Sigmoid colon (tissue), 7 donors: ENCODE measurements at places on chromosomes 1 and 21. TPM values are rescaled to one million over a fixed set of nuclear protein-coding genes. Genes with fewer than 3 reads are reported as not detected.

Gene CRYBG2
- 0.55 TPM for total RNA-seq

- no peak for DNase-seq
Observed at GRCh38 chr1:184388971-184389370, 2.1 kb downstream of the C1orf21 start.

DNA sequence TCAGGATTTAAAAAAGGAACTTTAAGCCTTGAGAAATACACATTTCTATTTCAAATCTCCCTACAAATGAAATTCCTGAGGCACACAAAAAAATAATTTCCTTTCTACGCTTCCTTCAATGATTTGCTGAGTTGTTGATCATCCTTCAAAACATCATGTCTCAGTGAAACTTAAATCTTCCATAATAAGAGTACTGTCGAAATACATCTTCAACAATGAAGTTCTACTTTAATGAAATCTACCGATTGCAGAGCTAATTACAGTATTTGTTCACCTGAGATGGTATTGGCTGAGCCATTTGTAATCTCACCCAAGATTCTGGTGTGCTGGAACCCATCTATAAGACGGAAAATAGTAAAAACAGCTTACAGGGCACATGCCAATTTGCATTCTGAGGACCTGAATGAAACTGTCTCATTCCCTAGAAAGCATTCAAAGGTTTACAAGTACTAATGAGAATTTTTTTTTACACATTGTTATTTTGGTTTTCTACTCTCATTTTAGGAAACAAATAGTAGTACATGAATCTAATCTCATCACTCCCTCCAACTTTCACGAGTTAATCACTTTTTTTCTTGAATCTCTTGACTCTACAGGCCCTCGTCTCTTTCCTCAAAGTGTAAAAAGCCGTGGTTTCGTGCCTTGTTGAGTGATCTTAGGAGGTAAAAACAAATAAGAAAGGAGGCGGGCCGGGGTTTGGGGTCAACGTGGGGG, 1.1 kb downstream of the CHML start:
- DNase-seq, result no peak

- DNase-seq, result no peak
Observed at GRCh38 chr1:26161415-26162219, 2.7 kb downstream of the FAM110D start.

- no peak for DNase-seq
Observed at GRCh38 chr1:183209533-183210158, 23.6 kb downstream of the LAMC2 start.

- DNase-seq, result no peak
Observed at GRCh38 chr21:18373606-18374005, 30.0 kb downstream of the TMPRSS15 start.

- DNase-seq, result no peak
Observed at GRCh38 chr1:232845406-232845955, 40.3 kb downstream of the MAP10 start.

Gene SERPINC1
- total RNA-seq, result not detected

DNA sequence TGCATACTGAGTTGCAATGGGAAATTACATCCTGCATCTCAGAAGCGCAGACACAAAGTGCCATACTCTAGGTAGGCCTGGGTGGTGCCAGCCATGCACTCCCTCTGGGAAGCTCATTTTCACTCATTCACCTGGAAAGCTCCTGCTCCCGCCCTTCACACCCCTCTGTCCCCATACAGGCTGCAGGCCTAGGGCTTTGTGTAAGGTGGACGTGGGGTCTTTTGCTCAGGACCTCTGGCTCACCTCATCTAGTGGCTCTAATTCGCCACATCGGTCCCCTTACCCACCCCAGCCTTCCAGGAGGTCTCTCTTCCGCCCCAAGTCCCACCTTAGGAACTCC, 751 bp downstream of the MRPS15 start:
- DNase-seq, result no peak

DNA sequence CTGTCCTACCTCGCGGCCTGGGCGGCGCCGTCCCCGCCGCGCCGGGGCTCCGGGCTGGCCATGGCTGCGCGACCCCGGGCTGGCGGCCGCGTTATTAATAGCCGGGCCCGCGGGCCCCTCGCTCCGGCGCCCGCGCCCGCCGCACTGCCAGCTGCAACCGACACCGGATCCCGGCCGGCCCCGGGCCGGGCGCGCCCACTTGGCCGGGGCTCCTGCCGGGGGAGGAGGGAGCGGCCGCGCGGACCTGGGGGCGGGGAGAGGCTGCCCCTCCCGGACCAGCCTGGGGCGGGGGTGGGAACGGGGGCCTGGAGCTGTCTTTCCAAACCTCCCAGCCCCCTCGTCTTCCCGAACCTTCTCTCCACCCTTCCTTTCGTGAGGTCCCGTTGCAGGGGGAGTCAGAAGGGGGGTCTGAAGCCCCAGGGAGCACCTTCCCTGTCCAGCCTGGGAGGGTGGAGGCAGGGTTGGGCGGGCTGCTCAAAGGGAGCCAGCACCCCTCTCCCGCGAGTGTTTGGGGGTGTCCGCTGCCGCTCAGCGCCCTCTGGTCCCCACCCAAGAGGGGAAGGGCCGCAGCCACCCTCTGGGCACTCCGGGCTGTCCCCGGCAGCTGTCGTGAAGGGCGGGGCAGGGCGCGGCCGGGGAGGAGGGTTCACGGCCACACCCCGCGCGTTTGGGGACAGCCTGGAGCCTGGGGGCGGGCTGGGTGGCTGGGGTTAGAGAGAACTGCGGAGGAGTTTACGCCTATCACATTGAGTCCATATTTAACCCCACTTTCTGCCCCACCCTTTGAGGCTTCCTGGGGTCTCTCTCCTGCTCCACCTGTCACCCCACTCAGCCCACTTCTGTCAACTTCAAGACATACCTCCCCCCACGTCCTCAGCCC, at the start of gene SYNC:
SYNC (minus strand) TSS at position 172 of the 880 bp plus-strand sequence; CDS start at position 62, 110 bp downstream.
- peak; percentile 78 for DNase-seq

- no peak for DNase-seq
Observed at GRCh38 chr1:25634066-25634465, 17.5 kb downstream of the MAN1C1 start.

- DNase-seq, result no peak
Observed at GRCh38 chr1:161730050-161730564, 8.8 kb downstream of the FCRLB start.

GRCh38 chr1:933603-933940, 9.8 kb downstream of the SAMD11 start:
- no peak for DNase-seq

- no peak for DNase-seq
Observed at GRCh38 chr1:197200272-197200899, 53.9 kb upstream of the ASPM start.

Gene GPATCH2
- total RNA-seq, result 12.2 TPM

Gene ATF3
- total RNA-seq, result 15.8 TPM

GRCh38 chr1:221013691-221014660, 134.7 kb downstream of the HLX start:
- DNase-seq, result no peak

- DNase-seq, result no peak
Observed at GRCh38 chr1:177281901-177282300, 111.1 kb downstream of the BRINP2 start.
